ENCODE measurements at places on chromosomes 11 and 22. TPM values are rescaled to one million over a fixed set of nuclear protein-coding genes. Genes with fewer than 3 reads are reported as not detected.

Gene ACTN3
- 0.09 TPM for total RNA-seq

Gene SCGB1C1
- total RNA-seq: not detected

Gene TMEM86A
- 1.8 TPM for total RNA-seq

Gene SLC22A12
- total RNA-seq: not detected

Gene ZNF280B
- total RNA-seq: 2.2 TPM

Gene OR5D13
- total RNA-seq: not detected

Gene PLAAT5
- not detected for total RNA-seq

Gene DDI1
- total RNA-seq: not detected

Gene DNHD1
- 4.5 TPM for total RNA-seq

Gene EIF3L
- total RNA-seq: 295 TPM

Gene FAU
- total RNA-seq: 104 TPM

Gene IGLL5
- total RNA-seq: not detected

Gene TYR
- not detected for total RNA-seq

Gene C11orf21
- not detected for total RNA-seq

Gene OR2AG1
- not detected for total RNA-seq

Gene MUC2
- not detected for total RNA-seq

Gene UBQLN3
- not detected for total RNA-seq

Gene SYT9
- total RNA-seq: 0.05 TPM

Gene CLCF1
- total RNA-seq: 1.8 TPM

Gene SLC22A9
- not detected for total RNA-seq

Gene SCGB2A2
- not detected for total RNA-seq

Gene MRGPRX1
- total RNA-seq: not detected

Measured in smooth muscle cell of the umbilical artery (primary cell).